ENCODE measurements at places on chromosomes 11 and 22. TPM values are rescaled to one million over a fixed set of nuclear protein-coding genes. Genes with fewer than 3 reads are reported as not detected.

The FOSL1 gene
- not detected for total RNA-seq

The OR5D16 gene
- total RNA-seq = not detected

DNA sequence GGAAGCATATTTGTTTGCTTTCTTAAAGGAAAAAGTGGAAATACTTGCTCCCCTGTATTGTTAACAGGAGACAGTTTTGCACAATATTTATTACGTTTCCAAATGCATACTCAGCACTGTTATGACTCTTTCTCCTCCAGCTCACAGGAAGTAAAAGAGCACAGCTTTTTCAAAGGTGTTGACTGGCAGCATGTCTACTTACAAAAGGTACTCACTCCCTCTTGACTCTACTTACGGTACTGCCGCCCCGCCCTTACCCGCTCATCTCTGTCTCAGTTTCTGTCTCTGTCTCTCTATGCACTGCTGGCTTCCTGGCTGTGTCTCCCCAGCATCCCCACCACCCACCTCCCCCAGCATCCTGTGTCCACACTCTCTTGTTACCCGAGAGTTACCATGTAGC lies 32.2 kb upstream of the MYO18B start:
- DNase-seq = no peak

DNA sequence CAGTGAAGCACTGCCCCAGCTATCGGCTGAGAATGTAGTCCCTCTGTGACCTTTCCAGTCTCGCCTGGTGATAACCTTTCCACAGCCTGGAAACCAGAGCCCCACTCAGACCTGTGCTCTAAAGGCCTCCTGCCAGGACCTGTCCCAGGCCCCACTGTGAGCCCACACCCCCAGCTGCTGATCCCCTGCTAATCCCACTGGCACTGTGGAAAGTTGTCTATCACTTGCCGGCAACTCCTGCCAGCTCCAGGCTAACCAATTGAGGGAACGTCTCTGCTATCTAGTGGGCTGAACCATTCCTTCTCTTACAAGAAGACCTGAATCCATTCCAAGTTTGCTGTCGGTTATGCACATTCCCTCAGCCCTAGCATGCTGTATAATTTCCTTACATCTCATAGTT lies 328.2 kb downstream of the FAM181B start:
- DNase-seq = no peak

DNA sequence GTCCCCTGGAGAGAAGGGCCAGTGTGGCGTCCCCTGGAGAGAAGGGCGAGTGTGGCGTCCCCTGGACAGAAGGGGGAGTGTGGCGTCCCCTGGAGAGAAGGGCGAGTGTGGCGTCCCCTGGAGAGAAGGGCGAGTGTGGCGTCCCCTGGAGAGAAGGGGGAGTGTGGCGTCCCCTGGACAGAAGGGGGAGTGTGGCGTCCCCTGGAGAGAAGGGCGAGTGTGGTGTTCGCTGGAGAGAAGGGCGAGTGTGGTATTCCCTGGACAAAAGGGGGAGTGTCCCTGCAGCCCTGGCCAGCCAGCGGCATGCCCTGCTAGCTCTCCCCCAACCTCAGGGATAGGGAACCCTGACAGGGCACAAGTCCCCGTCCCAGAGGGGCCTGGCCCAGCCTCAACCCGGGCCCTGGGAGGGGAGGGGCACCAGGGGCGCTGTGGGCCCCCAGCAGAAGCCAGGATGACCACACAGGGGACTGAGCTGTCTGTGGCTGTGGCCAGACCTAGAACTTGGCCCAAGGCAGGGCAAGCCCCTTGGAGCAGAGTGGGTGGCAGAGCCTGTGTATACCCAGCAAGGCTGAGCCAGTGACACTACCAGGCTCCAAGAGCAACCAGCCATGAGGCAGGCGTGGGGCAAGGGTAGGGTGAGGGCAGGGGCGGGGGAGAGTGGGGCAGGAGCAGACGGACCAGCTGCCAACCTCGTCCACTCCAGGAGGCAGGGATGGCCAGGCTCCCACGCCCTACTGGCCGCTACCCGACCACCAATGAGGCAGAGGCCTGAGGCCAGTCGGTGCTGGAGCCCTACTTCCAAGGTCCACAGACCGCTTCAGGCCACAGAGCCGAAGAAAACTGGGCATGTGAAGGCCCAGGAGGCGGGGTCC lies 4.2 kb downstream of the HRAS start:
- DNase-seq = no peak

DNA sequence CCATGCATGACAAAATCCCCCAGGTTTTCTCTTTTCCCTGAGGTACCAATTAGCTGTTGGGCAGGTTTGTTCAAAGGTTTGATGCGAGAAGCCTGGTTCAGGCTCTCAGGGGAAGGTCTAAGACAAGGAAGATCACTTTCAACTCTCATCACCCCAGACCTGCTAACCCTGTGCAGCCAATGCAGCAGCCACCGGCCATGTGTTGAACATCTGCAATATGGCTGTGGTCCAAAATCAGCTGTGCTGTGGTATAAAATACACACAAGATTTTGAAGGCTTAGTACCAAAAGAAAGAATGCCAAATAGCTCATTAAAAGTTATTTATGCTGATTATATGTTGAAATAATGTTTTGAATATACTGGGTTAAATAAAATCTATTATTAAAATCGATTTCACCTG lies 58.5 kb downstream of the SMCO4 start:
- DNase-seq = no peak

- no peak for DNase-seq
Observed at GRCh38 chr22:45977003-45977411, at the start of gene WNT7B. TSS of gene WNT7B (minus strand) at chr22:45977162. CDS start at chr22:45976754, 408 bp downstream.

The GGT5 gene
- 95.9 TPM for total RNA-seq

GRCh38 chr22:42419243-42419881 lies 12.8 kb downstream of the NFAM1 start:
- no peak for DNase-seq
